Sciatic nerve (tissue), 2 donors: ENCODE measurements at places on chromosomes 16 and 17.
A peak's percentile ranks its signal among the peaks of the same experiment; 100 is the strongest.

DNA sequence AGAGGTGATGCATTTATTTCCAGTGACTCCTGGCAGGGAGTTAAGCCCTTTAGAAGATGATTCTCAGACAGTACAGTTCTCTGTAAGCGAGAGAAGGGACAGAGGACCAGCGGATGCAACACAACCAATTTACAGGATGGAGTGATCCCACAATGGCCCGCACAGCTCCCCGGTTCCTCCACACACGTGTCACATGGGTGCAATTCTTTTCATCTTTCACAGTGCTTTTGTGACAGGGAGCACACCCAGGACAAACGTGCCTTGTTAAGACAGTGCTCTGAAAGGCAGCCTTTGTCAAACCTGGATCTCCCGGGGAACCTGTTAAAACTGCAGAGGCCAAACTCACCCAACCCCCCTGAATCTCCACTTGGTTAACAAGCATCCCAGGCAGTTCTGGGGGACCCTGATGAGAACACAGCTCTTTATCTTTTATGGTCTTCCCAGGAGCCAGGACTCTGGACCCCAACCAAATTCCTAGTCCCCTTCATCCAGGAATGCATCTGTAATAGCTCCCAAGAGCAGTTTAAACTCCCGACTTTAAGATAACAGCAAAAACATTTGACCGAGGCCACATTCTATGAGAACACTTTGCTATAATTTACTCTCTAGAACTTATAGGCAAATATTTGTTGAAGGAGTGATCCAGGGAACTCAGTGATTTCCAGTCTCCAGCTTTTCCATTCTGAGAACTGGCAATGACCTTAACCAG, 134.9 kb upstream of the CDH5 start:
- DNase-seq, result no peak

DNA sequence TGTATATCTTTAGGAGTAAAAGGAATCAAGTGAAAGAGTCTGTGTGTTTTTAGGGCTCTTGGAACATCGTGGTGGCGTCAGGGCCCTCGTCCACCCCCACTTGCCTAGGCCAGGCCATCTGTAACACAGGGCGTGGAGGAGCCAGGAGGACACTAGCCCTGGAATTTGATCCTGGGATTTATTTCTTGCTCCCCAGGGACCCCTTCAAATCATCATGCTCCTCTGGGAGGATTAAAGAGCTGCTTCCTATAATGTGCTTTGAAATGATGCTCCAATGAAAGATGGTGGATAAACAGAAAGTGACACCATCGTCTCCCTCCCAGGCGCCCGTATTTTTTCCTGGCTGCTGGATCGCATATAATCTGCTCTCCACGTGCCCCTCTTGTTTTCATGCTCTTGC, 113.3 kb downstream of the AATF start:
- no peak for DNase-seq

DNA sequence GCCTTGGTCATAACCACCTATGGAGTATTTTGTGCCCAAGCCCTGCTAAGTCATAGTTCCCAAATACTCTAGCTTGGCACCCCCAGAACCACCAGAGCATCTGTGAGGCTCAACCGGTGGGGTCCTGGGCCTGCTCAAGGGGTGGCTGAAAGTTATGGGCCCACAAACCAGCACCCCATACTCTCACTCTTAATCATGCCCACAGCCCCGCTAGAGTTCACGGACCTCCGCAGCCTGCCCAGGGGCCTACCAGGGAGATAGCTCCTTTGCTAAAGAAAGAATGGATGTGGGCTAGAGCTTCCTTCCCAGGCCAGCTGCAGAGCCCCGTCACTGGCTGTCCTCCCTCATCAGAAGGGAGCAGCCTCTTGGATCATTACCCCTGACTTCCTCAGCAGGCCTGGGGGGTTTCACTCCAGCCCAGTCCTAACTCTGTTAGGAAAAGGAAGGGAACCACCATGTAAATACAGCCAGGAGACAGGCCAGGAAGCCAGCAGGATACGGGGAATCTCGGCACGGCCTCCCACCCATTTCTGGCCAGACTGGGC, 1.4 kb downstream of the GIT1 start:
- no peak for DNase-seq

- no peak for DNase-seq
Observed at GRCh38 chr16:76882105-76882504, 308.9 kb upstream of the MON1B start.

DNA sequence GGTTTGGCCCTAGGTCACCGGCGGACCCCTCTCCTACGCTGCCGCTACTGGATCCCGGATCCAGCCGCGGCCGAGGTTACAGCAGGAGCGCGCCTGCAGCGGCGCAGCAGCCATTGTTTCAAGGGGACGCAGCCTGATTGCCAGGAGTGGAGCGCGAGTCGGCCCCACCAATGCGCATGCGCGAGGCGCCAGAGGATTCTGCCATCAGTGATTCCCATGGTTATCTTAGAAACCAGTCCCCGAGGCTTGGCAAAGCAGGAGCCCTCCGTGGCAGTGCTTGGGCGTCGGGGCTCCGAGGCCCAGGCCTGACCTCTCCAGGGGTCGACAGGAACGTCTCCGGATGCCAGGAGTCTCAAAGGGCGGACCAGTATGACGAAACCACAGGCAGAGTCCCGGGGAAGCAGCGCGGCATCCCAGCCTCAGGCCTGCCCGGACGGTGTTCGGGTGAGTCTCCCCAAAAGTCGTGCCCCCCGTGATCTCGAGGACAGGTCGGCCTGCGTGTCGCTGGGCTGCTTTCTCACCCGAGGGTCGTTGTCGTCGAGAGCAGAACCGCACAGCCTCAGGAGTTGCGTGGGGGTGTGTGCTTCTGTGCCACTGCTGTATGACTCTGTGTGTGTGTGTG, 608.5 kb downstream of the KCNJ18 start:
- DNase-seq, result no peak

DNA sequence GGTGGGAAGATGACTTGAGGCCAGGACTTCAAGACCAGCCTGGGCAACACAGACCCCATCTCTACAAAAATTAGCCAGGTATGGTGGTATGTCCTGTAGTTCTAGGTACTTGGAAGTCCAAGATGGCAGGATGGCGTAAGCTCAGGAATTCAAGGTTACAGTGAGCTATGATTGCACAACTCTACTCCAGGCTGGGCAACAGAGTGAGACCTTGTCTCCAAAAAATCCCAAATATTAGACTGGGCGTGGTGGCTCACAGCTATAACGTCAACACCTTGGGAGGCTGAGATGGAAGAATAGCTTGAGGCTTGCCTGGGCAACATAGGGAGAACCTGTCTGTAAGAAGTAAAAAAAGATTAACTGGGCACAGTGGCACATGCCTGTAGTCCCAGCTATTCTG, 30.8 kb downstream of the SUZ12 start:
- no peak for DNase-seq

DNA sequence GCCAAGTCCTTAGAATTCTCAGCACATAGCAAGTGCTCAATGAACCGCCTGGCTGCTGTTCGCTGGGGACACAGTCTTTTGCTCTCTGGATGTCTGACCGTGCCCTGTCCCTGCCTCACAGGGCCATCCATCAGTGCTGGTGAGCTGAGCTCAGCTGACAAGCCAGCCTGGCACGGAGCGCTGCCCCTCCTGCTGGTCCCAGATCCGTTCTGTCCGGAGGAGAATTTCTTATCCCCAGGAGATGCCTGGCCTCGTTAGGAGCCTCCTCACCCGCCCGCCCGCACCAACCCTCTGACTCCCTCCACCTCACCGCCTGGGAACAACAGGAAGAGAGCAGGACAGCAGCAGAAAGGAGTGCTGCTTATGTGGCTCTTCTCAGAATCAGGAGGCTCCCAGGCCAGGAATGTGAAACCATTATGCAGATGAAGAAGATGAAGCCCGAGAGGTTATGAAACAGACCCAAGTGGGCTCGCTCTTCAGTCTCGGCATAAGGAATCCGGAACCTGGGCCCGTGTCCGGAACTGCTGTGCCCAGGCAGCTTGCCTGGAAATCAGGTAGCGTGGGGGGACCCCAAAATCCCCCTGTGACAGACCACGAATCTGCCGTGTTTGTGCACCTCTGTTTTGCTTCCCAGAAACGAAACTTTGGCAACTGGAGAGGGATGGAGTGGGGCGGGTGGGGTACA, 28.8 kb upstream of the RMI2 start:
- no peak for DNase-seq

GRCh38 chr17:63633742-63634141, 11.5 kb downstream of the MAP3K3 start:
- no peak for DNase-seq

- DNase-seq, result no peak
Observed at GRCh38 chr17:66764506-66764905, 70.4 kb upstream of the CACNG5 start.

- DNase-seq, result no peak
Observed at GRCh38 chr17:73371285-73371684, 59.5 kb upstream of the CDC42EP4 start.

DNA sequence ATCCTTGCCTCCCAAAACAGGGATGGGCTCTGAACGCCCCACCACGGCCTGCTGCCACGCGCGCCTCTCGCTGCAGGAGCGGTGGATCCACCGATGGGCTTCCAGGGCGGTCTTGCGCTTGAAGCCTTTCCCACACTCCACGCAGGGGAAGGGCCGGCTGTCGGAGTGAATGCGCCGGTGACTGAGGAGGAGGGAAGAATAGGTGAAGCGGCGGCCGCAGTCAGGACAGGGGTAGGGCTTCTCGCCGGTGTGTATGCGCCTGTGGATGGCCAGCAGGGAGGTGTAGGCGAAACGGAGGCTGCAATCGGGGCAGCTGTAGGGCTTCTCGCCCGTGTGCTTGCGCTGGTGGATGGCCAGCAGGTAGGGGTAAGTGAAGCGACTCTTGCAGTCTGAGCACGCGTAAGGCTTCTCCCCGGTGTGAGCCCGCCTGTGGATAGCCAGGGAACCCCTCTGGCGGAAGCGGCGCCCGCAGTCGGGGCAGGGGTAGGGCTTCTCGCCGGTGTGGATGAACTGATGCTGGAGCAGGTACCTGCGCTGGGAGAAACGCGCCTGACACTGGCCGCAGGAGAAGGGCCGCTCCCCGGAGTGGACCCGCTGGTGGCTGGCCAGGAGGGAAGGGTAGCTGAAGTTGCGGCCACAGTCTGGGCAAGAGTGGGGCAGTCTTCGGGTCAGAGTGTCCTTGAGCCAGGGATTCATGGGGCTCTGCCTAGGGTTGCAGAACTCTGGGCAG, 2.7 kb downstream of the ZNF785 start:
- DNase-seq, result peak; percentile 54

DNA sequence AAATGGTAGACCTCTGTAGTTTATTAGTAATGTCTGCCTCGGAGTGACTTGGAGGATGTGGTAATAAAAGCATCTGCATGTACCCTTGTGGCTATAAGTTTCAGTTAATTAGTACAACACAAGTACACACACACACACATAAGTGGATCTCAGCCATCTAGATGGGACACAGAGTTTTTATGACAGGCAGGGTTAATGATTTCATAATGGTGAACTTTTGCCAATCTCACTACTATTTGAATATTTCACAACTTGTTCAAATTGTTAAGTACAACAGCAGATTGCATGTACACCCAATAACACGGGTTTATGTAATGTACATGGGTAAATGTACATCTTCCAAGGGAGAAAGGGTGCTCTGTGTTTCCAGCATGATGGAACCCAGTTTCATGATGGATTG, 511.3 kb upstream of the HSBP1 start:
- no peak for DNase-seq

DNA sequence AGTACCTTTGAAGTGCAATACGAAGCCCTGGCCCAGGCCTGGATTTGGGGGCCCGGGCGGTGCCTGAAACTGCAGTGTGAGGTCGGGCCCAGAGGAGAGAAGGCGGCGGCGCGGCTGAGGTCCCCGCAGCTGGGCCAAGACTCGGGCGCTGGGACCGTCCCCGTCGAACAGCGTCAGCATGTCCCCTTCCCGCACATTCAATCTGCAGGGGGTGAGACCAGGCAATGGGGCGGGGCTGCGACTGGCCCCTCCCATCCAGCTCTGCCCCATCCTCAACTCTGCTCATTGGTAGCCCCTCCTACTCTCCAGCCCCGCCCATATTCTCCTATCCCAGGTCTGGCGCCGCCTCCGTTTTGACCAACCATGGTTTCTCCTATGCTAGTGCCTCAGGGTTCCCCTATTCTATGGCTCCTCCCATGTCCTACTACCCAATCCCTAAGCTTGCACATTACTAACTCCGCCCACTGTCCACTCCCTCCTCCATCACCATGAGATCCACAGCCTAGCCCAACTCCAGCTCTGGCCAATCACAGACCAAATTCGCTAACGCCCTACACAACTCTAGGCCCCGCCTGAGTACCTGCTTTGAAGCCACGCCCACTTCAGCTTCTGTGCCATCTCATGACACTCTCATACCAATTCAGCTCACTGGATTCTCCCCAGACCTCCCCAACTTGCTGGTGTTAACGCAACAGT, 14.4 kb upstream of the CDIPT start:
- DNase-seq, result no peak

GRCh38 chr17:59093702-59094231, 12.9 kb downstream of the TRIM37 start:
- DNase-seq, result no peak

- no peak for DNase-seq
Observed at GRCh38 chr17:38342886-38343607, 709 bp downstream of the GPR179 start.

DNA sequence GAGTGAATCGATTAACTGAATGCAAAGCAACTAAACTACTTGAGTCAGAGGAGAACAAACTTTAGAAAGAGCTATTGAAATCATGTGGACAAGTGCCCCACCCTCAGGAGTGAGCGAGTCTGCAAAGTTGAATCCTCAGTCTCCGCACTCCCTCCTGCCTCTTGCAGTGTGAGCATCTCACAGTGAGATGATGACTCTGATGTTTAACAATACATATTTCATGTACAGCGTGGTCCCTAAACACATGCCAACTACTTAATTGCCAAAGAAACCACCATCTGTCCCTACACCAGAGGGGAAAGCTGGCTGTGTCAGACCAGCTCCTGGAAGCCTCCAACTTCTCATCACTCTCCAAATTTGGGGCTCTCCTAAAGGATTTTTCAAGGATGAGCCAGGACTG, 31.2 kb downstream of the PIMREG start:
- DNase-seq, result no peak

DNA sequence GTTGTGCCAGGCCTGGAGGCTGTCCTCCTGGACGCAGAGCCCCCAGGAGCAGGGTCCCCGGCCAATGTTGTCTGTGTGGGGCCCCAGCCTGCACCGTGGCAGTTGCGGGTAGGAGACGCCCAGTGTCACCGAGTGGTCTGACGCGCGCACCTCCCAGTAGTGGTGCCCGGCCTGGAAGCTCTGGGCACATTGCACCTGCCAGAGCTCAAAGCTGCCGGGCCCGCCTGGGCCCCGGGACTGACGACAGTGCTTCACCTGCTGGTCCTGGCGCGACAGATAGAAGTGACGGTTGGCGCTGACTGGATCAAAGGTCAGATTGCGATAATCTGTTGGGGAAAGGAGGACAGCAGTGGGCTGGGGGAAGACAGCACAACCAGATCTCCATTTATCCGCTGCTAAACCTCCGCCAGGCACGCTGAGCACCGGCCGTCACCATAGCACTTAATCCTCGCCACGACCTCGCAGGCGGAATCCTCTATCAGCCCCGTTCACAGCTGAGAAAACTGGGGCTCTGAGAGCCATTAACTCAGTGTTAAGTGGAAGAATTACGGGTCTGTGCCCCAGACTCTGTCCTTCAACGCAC, 5.6 kb downstream of the TRIM65 start:
- DNase-seq, result no peak

- peak; percentile 72 for DNase-seq
Observed at GRCh38 chr16:19118938-19119431, 5.2 kb downstream of the ITPRIPL2 start.
